ENCODE measurements at places on chromosomes 5 and 9. TPM values are rescaled to one million over a fixed set of nuclear protein-coding genes. Genes with fewer than 3 reads are reported as not detected.
A peak's percentile ranks its signal among the peaks of the same experiment; 100 is the strongest.

DNA sequence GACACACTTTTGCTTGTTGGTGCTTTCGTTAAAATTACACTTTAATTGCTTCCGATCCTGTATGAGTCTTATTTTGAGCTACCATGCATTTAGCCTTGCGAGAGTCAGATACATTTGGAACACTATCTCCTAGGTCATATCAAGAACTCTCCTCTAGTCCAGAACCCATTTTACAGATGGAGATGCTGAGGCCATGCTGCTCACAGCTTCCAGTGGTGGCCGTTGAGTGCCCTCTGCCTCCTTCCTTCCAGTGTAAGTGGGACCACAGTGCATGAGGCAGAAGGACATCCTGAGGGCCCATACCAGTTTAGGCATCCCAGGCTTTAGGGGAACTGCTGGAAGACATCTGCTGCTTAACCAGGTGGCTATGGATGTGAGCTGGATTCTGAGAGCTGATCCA is 6.9 kb downstream of the CCNI2 start:
- no peak for DNase-seq

- no peak for DNase-seq
Measured at GRCh38 chr5:114223866-114224265, 138.0 kb upstream of the KCNN2 start.

GRCh38 chr5:134582281-134582680 is 50.3 kb downstream of the SAR1B start:
- DNase-seq = no peak

The CARTPT gene
- not detected for polyA plus RNA-seq

DNA sequence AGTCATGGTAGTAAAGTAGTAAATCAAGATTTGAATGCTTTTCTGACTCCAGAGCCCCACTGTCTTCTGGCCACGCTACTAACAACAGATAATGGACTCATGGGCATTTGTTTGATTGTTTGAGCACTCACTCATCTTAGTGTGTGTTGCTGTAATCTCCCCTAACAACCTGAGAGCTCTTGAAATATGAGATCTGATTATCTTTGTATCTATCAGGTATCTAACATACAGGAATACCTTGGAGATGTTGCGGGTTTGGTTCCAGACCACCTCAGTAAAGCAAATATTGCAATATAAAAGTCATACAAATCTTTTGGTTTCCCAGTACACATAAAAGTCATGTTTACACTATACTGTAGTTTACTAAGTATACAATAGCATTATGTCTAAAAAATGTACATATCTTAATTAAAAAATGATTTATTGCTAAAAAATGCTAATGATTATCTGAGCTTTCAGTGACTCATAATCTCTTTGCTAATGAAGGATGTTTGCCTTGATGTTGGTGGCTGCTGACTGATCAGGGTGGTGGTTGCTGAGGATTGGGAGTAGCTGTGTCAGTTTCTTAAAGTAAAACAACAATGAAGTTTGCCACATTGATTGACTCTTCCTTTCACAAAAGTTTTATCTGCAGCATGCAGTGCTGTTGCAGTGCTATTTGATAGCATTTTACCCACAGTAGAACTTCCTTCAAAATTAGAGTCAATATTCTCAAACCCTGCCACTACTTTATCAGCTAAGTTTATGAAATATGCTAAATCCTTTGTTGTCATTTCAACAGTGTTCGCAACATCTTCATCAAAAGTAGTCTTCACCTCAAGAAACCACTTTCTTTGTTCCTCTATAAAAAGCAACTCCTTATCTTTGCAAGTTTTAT is 92.2 kb downstream of the ZNF462 start:
- DNase-seq = no peak

GRCh38 chr5:102375272-102375671 is 79.2 kb upstream of the SLCO4C1 start:
- DNase-seq = peak; percentile 66

The RABL6 gene
- 56.6 TPM for polyA plus RNA-seq

The SCAI gene
- polyA plus RNA-seq = 7.7 TPM

- no peak for DNase-seq
Measured at GRCh38 chr9:137807721-137808703, 69.6 kb upstream of the CACNA1B start.

DNA sequence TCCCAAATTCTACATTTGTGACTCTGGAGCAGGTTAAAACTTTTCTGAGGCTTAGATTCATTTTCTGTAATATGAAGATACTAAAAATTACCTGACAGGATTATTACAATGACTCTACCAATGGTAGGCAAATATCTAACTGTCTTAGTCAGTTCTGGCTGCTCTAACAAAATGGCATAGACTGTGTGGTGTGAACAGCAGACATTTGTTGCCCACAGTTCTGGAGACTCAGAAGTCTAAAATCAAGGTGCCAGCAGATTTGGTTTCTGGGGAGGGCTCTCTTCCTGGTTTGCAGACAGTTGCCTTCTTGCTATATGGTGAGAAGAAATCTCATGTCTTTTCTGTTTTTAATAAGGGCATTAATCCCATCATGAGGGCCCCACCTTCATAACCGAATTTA is 245.1 kb downstream of the MAST4 start:
- no peak for DNase-seq

DNA sequence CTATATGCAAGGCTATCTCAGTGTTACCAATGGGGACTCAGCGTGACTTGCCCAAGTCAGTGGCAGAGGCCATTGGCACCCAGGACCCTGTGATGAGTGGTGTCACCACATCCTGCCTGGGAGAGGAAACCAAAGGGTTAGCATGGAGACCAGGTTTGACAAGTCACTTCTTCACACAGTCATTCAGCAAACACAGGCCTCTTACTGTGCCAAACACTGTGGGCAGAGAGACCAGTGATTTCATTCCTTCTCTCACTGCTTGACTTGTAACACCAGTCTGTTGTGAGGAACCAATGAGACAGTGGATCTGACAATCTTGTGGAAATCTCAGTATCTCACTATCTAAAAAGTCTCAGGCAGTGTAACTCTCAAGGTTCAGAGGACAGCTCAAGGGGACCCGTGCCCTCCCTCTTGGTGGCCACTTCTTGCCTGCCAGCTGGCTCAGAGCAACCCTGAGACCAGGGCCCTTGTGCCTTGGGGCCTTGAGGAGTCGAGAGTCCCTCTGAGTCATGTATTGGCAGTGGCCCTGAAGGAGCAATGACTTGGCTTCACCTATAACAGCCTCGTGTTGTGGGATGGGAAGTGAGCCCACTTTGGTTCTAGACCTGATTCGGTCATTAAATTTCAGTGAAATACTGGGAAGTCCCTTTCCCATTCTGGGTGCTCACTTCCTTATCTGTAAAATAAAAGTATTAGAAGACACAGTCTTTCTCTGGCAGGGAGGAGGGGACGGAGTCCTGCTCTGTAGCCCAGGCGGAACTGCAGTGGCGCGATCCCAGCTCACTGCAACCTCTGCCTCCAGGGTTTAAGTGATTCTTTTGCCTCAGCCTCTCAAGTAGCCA is 1.6 kb downstream of the FABP6 start:
- no peak for DNase-seq

- no peak for DNase-seq
Measured at GRCh38 chr5:121954086-121954485, 7.7 kb upstream of the SRFBP1 start.

DNA sequence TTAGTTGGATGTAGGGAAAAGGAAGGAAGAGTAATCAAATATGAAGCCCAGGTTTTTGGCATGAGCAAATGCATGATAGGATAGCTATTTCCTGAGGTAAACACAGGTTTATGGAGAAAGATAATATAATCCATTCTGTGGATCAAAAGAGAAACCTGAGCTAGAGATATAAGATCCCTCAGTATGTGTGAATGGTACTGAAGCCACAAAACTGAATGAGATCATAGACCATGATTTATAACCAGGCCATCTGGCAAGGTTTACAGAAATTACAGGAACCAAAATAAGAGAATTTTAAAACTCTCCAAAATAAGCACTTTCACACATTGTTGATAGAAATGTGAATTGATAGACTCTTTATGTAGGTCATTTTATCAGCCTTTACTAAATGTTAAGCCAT is 28.7 kb upstream of the ECM2 start:
- DNase-seq = peak; percentile 68

DNA sequence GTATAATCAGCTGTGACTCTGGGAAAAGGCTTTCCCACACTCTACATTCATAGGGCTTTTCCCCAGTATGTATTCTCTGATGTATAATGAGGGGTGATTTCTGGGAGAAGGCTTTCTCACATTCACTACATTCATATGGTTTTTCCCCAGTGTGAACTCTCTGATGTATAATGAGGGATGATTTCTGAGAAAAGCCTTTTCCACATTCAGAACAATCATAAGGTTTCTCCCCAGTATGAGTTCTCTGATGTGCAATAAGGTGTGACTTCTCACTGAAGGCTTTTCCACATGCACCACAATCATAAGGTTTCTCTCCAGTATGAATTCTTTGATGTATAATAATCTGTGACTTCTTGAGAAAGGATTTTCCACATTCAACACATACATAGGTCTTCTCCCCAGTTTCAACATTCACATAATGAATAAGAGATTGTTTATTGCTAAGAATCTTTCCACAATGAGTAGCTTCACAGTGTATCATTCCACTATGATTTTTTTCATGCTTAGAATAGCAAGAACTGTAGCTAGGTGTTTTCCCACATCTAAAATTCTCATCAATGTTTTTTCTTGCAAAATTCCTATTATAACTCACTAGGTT is 26.7 kb upstream of the ZNF300 start:
- DNase-seq = no peak

All from muscle of leg (tissue), 16 donors.